Activated naive CD4-positive, alpha-beta T cell treated with anti-CD3 and anti-CD28 coated beads, Interleukin-2, amount 10 ng/mL, durations not matched to agents 7 days and 5 days (primary cell): ENCODE measurements at places on chromosomes 6 and 20.
A peak's percentile ranks its signal among the peaks of the same experiment; 100 is the strongest.

DNA sequence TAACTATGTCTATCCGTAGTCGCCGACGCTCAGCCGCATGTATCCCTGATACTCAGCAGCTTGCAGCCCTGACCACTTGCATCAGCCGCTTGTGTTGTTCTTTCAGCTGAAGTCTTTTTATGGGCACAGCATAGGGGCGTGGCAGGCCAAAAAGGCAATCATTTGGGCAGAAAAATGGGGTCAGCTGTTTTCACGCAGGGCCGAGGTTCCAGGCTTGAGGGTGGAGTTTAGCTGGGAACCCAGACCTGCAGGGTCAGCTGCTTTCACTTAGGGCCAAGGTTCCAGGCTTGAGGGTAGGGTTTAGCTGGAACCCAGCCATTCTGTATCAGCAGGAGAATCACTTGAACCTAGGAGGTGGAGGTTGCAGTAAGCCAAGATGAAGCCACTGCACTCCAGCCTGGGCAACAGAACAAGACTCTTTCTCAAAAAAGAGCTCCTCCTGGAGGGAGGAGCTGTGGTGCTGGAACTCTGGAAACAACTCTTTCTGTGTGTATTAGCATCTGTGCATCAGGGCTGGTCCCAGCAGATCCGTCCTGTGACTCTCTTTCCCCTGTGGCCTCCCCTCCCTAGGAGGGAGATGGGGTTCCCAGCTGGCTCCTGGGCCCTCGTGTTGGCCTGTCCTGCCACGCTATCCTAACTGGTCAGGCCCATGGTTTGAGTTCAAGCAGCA, 56.9 kb upstream of the PRND start:
- no peak for DNase-seq

- DNase-seq, result peak; percentile 65
These were observed 42.5 kb downstream of the EIF2S2 start for GRCh38 chr20:34069341-34070078.

GRCh38 chr20:58155148-58155925, 73.1 kb downstream of the ANKRD60 start:
- no peak for DNase-seq

- DNase-seq, result no peak
These were observed 151.3 kb upstream of the ZFP64 start for GRCh38 chr20:52342913-52343312.

DNA sequence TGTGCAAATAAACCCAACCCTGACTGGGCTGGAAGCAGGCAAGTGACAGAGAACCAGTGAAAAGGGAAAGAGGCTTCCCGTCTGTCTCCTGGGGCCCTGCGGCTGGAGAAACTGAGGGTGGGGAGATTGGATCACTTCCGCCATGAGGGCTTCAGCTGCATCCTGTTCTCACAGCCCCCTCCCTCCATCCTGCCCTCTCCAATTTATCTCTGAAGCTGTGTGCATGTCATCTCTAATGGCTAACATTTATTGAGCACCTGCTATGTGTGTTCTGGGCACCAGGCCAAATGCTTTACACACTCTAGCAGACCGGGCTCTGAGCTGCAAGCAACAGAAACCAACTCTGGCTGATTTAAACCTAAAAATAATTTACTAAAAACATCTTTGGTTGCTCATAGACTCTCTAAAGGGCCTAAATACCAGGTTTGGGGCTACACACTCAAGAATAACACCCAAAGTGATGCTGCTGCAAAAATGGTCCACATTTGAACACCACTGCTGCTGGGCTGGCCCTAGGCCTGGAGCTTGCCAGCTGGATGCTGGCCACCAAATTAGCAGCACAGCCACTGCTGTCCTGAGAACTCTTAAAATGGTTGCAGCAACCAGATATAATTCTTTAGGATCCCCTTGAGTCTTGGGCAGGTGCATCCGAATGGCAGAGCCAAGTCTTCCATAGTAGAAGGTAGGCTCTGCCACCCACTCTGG, 123.6 kb upstream of the LRFN2 start:
- no peak for DNase-seq

- no peak for DNase-seq
These were observed 158.9 kb downstream of the MRPL14 start for GRCh38 chr6:43968110-43968965.

DNA sequence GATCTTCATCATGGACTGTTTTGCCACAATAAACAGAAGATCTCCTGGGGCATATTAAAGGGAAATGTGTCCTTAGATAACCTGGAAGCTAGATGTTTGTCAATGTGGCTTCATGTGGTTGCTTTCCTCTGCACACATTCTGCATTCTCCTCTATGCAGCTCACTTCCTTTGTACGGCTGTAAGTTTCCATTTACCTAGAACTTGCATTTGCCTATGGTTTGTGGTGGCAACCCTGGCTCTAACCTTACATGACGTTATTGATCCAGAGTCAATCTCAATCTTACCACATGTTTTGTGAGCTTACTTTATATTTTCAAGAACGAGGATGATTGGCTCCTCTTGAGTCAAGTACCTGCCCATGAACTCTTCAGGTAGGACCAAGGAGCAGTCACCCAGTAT, 863.1 kb downstream of the MAFB start:
- no peak for DNase-seq

GRCh38 chr6:163346497-163346961, 68.0 kb upstream of the QKI start:
- DNase-seq, result no peak

GRCh38 chr6:111589366-111589765, 16.3 kb downstream of the TRAF3IP2 start:
- no peak for DNase-seq

GRCh38 chr6:14263881-14264424, 146.4 kb downstream of the CD83 start:
- no peak for DNase-seq

GRCh38 chr6:144159223-144159622, 8.9 kb downstream of the STX11 start:
- DNase-seq, result no peak

DNA sequence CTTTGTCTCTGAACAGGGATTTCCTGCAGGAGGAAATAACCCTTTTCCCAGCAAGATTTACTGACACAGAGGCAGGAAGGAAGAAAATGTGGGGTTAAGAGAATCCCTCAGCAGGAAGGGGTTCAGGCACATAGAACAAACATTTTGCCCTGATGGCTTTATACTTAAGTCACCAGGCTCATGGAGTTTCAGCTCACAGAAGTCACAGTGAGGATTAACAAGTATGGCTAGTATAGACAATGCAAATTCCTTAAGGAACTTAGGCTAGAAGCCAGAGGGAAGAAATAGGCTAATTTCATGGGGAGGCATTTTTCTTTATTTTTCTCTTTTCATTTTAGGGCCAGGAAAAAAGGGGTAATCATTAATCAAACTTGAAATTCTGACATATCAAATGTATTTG, 50.2 kb downstream of the MCHR2 start:
- no peak for DNase-seq

DNA sequence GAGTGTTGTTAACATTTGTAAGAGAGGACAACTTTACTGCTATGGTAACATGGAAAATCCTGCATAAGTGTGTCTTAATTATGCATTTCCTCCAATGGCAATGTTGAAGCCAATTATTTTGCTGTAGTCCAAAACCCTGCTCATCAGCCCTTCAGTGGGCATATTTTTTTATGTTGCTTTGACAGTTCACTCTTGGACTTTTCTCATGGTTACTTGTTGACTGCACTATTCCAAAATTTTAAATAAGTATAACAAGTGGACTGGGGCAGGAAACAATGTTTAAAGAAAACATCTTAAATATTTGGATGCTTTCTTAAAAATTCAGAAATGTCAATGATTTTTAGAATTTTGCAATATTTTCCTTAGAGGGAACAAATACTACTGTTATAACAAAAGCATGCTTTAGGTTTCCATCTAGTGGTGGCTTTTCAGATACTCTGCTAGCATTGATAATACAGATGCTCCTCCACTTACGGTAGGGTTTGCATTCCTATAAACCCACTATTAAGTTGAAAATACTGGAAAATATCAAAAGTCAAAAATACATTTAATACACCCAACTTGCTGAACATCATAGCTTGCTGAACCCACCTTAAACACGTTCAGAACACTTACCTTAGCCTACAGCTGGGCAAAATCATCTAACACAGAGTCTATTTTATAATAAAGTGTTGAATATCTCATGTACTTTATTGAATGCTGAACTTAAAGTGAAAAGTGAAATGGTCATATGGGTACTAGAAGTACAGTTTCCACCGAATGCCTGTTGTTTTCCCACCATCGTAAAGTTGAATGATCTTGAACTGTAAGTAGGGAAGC, 86.4 kb downstream of the ADGRG6 start:
- DNase-seq, result no peak

DNA sequence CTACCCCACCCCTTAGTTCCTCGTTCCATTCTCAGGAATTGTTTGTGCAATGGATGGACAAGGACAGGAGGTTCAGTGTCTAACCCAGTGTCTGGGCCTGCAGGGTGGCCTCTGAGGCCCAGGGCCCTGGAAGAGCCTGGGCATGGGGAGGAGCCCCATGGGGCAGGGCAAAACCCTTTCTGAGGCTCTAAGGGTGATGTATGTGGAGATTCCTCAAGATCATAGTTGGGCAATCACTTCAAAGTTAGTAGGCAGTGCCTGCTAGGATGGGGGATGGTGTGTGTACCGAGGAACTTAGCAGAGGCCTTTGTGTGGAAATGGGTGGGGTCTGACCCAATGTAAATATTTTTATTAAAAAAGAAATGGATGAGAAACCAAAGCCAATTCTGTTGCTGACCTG, 6.7 kb upstream of the C2 start:
- DNase-seq, result no peak

GRCh38 chr6:22108199-22108598, 188.6 kb downstream of the PRL start:
- DNase-seq, result no peak

DNA sequence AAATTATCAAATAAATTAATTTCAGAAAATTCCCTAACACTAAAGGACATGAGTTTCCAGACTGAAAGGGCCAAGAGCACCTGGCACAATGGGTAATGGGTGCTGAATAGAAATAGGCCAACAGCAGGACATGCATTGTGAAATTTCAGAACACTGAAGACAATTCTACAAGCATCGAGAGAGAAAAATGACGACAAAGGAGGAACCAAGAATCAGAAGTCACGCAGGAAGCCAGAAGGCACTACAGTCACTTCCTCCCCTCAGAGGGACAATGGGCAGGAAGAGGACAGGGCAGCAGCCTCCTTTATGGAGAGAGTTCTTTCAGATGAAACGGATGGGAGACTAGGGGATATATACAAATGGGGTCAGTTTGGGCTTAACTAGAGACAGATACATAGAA, 29.6 kb downstream of the PCNA start:
- peak; percentile 38 for DNase-seq

DNA sequence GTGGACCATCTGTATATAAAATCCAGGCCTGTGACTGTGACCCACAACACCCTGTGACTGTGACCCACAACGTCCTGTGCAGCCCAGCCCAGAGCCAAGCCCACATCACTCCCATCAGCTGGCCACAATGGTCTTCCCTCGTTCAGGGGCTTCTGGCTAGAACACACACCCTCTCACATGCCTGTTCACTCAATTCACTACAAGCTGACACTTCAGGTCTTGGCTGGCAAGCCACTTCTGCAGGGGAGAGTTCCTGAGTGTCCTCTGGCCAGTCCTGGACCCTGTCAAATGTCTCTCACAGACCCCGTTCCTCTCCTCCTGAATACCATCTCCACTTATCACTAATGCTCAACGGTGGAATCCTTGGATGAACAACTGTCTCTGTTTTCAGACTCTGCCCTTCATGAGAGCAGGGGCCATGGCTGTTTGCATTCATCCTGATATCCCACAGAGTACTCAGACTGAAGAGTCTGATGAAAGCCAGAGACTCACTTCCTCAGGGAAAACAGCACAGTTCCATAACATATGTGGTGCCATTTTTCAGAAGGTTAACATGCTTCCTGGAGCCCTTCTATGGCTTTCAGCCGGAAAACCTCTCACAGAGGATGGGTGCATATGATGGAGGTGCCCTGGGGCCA, 56.0 kb downstream of the MYH7B start:
- no peak for DNase-seq

DNA sequence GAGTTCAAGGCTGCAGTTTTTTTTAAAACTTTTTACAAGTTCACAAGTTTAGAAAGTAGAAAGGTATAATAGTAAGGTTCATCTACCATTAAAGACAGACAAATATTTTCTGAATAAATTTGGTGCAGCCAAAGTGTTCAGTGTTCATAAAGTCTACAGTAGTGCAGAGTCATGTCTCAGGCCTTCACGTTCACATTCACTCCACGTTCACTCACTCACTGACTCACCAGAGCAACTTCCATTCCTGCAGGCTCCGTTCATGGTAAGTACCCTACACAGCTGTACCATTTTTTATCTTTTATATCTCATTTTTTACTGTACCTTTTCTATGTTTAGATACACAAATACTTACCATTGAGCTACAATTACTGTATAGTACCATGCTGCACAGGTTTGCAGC, 67.6 kb downstream of the B4GALT5 start:
- no peak for DNase-seq

GRCh38 chr6:88810701-88811100, 152.7 kb downstream of the RNGTT start:
- no peak for DNase-seq

GRCh38 chr6:166277892-166278578, 30.2 kb downstream of the PRR18 start:
- DNase-seq, result no peak

DNA sequence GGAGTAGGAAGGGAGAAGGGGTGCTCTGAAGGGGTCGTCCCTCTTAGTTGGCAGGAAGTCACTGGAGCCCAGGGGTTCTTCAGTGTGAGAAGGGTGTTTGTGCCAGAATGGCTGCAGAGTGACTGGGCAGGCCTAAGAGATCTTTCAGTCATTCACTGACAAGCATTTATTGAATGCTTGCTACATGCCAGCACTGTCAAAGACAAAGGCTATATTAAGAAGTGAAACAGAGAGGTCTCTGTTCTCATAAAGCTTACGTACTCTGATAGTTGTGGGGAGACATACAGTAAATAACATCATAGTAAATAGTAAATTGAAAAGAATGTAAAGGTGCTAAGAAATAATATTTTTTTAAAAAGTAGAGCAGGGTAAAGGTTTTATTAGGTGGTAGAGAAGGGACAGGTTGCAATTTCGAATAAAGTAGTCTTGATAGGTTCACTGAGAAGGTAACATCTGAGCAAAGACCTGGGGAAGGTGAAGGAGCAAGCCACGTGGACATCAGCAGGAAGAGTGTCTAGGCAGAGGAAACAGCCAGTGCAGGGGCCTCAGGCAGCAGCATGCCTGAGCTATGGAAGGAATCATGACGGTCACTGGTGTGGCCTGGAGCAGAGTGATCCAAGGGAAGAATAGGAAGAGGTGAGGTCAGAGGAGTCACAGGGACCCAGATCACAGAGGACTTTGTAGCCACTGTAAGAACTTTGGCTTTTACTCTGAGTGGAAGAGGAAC, 36.3 kb upstream of the RNF8 start:
- DNase-seq, result no peak
